Erythroblast (primary cell): ENCODE measurements at places on chromosomes 7 and 10.

GRCh38 chr10:5905854-5906507 lies 15.9 kb downstream of the FBH1 start:
- no peak for DNase-seq

DNA sequence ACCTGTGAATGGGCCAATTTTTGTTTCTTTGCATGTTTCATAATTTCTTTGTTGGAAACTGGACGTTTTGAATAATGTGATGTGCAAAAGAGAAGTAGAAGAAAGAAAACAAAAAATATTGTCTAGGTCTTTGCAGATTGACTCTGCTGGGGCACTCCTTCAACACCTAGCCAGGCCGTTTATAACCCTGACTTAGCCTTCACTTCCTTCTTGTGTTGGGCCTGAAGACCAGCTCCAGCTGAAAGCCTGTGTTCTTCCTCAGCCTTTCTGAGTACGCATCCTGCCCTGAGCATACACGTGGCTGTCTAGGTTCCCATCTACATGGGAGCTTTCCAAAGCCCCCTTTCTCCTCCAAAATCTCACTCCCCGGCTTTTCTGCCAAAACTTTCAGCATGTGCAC lies 41.9 kb downstream of the LMTK2 start:
- DNase-seq = no peak

DNA sequence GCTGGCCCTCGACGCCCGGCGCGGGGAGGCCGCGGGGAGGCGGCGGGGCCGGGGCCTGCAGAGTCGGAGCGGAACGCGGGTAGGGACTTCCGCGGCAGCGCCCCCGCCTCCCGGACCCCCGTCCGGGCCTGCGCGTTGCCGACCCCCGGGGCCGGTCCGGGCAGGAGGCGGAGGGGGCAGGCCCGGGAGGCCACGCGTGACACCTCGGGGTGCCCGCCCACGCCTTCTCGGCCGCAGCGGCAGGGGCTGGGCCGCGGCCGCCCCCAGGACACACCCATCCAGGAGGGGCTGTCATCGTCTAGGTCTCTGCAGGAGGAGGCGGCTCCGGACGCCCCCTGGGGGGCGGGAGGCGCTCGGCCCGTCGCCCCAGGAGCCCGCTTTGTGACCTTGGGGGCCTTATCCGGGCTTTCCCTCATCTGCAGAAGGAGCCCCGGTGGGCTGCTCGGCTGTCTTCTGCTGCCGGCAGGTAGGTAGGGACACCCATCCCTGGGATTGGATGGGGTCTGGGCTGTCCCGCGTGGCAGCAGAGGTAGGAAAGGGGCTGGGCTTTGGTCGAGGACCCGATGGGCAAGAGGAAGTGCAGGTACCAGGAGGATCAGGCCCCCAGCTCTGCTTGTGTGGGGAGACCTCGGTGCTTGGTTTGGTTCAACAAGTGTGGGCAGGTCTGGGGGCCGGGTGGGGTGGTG lies 569 bp downstream of the ZNF316 start:
- peak; percentile 72 for DNase-seq

DNA sequence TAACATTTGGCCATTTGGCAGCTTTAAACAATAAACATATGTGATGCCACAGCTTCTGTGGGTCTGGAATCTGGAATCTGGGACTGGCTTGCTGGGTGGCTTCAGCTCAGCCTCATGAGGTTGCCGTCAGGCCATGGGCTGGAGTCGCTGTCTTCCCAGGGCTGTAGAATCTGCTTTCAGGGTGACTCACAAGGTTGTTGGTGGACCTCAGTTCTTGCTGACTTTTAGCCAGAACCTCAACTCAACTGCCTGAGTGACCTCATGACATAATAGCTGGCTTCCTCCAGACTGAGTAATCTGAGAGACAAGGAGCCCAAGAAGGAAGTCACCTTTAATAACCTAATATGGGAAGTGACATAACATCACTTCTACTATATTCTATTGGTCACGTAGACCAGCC lies 44.6 kb upstream of the TSPAN13 start:
- peak; percentile 9 for DNase-seq

- no peak for DNase-seq
These were observed 406.7 kb upstream of the POT1 start for GRCh38 chr7:125336326-125336725.

DNA sequence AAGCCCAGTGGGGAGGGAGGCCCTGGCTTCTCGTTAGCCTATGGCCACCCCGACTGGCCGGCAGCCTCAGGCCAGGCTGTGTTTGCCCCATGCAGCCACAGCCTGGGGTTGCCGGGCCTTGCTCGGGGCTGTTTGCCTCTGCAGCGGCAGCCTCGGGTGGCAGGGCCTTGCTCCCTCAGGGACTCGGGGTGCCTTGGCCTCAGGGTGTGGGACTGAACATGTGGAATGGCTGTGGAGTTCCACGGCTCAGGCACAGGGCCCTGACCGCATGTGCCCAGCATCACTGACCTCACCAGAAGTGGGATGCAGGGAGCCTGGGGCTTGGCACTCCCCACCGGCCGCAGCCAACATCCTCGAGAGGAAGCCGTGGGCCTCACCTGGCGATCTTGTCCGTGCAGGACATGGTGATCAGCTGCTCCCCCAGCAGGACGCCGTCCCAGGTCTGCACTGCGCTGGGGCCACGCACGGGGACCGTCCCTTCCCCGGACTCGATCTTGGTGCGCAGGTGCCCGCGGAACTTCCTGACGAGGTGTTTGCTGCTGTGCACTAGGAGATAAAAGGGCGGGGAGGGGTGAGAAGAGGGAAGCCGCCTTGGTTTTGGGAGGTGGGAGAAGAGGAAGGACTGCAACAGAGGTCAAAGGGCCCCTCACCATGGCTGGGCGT lies 160.5 kb downstream of the WDR37 start:
- DNase-seq = no peak
